ENCODE measurements at places on chromosomes 2 and 18.

- DNase-seq: no peak
Measured at GRCh38 chr2:24592441-24593100, 101.5 kb downstream of the NCOA1 start.

GRCh38 chr18:34049511-34049910, 175.2 kb downstream of the NOL4 start:
- no peak for DNase-seq

DNA sequence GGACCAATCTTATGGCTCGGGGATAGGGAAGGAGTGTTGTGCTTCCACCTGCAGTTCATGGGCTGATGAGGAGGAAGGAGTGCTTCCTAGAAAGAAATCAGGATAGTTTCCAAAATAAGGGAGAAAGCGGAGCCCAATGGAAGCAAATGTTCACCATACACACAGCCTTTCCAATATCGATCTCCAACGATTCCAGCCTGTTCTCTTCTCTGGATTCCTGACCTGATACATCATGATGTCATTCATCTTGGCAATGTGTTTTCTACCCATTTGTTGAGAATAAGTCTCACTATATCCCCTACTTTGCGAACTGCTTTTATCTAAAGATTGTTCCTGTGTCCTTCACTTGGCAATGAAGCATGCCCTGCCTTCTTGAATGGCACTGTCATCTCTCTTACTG, 205.3 kb upstream of the SIX2 start:
- no peak for DNase-seq

DNA sequence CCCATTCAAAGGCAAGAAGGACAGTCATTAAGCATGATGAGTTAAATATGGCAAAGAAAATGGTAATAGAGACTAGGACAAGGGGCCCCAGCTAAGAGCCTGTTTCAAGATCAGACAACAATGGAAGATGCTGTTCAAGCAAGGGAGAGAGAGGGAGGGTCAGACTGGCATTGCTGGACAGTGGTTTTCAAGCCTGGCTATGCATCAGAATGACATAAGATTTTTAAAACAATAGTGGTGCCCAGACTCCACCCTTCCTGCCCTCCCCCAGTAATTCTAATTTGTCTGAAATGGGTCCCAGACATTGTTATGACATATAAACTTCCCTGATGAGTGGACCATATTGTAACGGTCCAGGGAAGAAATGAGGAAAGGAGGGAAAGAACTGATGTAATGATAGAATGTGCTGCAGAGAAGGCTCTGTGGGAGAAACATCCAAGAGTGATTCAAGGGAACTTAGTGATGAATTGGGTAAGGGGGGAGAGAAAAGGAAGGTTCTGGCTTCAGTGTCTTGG, 112.9 kb upstream of the TRIB2 start:
- no peak for DNase-seq

DNA sequence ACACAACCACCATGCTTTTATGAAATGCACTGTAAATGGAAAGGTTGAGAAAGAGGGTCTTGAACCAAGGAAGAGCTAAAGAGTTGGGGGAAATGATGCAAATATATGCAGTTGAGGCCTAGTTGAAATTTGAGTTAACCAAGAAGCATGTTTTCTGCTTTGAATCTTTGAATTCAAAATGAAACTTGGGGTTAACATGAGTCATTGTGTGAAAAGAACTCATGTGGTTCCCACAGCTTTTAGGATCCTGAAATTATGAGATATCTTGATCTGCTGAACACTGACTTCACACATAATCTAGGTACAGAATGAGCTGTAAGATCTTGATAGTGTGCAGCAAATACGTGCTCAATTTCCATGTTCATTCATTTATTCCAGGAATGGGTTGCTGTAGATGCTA, 422.9 kb upstream of the TRIB2 start:
- DNase-seq: no peak

DNA sequence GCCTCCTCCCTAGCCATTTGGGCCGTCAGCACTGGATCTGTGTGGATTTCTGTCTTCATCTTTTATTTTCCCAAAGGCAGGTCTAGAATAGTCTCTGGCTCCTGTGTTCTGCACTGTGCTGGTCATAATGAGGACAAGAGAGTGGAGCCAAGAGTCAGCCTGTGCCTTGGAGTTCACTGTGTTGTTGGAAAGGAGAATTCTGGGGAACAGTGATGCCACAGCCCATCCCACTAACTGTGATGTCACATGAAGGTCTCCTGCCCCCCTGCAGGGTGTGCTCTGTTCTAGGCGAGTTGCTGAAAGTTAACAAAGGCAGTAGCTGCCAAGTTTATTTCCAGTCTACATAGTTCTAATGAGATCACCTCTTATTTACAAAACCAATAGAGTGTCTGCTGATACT, 248.5 kb downstream of the TPGS2 start:
- DNase-seq: no peak

DNA sequence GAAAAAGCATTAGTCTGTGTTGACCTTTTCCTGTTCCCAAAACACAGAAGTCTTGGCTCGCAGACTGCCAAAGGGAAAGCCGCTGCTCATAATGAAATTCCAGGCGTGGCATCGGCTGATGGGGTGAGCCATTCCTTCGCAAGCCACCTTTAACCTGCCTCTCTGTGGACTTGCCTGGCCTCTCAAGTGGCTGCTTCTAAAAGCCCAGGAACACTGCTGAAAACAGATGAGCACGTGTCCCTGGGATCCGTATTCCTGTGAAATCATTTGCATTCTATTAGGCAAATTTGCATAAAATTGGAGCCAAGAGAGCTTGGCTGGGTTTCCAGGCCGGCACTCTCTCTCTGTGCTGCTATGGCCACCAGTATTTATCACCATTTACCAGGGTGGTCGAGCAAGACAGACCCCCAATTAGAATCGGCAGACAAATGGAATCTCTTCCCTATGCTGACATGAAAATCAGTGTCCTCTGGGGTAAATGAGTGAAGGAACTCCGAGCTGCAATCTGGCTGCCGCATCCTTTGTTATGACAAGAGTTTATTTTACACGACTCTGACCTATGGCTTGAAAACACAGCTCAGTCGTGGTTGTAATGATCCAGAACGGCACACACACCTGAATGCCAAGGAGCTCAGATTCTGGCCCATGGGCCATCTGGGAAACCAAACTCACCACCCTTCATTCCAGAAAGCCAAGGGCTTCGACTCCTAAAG, 21.7 kb downstream of the BCL2 start:
- DNase-seq: no peak

DNA sequence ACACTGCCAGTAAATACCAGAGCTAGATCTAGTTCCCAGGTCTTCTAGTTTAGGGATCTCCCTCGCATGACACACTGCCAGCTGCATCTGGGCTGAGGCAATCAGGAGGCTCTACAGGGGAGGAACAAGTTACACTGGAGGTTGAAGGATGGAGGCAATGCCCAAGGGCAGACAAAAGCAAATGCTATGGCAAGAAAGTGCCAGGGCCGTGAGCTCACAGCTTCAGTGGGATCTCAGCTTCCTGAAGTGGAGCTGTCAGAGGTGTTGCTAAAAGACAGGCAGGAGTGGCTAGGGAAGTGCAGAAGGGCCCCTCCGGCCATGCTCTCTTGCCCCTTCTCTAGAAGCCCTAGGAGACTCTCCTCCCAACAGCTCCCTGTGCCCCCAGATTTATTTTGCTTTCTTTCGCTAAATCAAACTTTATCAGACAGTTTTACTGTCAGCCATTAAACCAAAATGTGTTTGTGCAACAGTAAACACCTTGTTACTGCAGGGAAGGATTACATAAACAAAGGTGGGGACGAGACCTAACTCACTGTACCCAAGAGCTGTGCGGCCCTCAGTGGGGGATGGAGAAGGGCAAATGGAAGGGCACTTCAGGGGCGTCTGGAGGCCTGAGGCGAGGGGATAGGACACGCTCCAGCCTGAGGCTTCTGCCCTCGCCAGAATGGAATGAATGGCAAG, 39.4 kb upstream of the PKDCC start:
- no peak for DNase-seq

- DNase-seq: no peak
Measured at GRCh38 chr2:17375262-17375661, 143.0 kb downstream of the RAD51AP2 start.

- DNase-seq: no peak
Measured at GRCh38 chr18:434410-434809, 66.1 kb downstream of the COLEC12 start.

DNA sequence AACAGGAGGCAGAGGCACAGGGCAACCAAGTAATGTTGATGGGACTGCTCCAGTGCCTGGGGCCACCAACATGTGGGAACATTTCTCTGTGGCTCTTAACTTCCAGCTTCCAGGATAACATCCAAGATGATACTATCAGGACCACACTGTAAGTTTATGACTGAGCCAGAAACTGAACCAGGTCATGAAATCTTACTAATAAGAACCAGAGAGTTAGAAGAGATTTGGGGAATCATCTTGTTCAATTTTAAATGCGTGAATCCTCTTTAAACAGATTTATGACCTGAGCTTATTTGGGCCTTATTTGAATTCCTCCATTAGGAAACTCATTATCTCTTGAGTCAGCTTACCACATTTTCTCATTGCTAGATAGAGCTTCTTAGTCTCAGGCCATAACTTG, 45.0 kb downstream of the MAP2 start:
- no peak for DNase-seq

- DNase-seq: no peak
Measured at GRCh38 chr18:25072205-25072604, 279.8 kb downstream of the ZNF521 start.

- no peak for DNase-seq
Measured at GRCh38 chr2:9697909-9698308, 67.1 kb upstream of the YWHAQ start.

DNA sequence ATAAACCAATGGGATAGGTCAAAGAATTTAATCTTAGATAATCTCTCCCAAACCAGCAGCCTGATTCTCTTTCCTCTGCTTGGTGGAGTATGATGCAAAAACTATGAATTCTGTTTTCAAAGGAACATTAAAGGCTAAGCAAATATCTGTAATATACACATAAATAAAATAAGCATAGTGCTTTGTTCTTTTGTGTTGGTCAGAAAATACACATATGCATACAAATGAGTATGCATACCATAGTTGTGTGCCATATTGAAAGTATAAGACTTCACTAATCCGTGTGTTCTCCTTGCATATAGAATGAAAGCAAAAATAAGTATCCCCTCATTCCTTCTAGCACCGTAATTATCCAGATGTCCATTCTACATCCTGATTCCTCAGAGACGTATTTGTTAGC, 1949.7 kb upstream of the CELF4 start:
- no peak for DNase-seq
